Immature natural killer cell (primary cell): ENCODE measurements at places on chromosomes 2 and 18.
A peak's percentile ranks its signal among the peaks of the same experiment; 100 is the strongest.

- no peak for DNase-seq
These were observed 570.1 kb downstream of the PLCL1 start for GRCh38 chr2:198374375-198375082.

- peak; percentile 16 for DNase-seq
These were observed 25.2 kb downstream of the MYCN start for GRCh38 chr2:15965564-15966019.

GRCh38 chr18:9474108-9474982 lies 968 bp upstream of the RALBP1 start:
- DNase-seq: no peak

DNA sequence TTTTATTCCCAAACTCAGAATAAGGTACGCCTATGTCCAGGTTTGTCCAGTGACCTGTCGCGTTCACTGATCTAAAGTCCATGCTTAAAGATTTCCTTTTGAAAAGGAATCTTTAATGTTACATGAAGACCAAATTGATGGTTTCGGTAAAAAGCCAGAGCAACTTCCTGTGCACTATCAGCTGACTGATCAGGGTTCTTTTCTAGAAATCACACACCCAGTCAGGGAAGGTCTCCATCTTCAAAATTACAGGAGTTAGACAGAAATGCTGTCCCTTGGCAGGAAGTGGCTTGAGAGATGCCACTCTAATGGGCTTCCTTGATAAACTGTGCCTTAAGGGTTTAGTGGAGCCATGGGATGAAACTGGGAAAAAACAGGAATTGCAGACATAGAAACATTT lies 14.7 kb upstream of the ARHGAP25 start:
- DNase-seq: no peak

GRCh38 chr2:3377612-3378432 lies at the start of gene EIPR1:
Gene EIPR1 (minus strand): TSS chr2:3377818. CDS start chr2:3377689, 129 bp downstream.
- DNase-seq: peak; percentile 96

- no peak for DNase-seq
These were observed 20.1 kb downstream of the TTN start for GRCh38 chr2:178787155-178787554.
